Inflammatory macrophage (primary cell): ENCODE measurements at places on chromosomes 4 and X.

DNA sequence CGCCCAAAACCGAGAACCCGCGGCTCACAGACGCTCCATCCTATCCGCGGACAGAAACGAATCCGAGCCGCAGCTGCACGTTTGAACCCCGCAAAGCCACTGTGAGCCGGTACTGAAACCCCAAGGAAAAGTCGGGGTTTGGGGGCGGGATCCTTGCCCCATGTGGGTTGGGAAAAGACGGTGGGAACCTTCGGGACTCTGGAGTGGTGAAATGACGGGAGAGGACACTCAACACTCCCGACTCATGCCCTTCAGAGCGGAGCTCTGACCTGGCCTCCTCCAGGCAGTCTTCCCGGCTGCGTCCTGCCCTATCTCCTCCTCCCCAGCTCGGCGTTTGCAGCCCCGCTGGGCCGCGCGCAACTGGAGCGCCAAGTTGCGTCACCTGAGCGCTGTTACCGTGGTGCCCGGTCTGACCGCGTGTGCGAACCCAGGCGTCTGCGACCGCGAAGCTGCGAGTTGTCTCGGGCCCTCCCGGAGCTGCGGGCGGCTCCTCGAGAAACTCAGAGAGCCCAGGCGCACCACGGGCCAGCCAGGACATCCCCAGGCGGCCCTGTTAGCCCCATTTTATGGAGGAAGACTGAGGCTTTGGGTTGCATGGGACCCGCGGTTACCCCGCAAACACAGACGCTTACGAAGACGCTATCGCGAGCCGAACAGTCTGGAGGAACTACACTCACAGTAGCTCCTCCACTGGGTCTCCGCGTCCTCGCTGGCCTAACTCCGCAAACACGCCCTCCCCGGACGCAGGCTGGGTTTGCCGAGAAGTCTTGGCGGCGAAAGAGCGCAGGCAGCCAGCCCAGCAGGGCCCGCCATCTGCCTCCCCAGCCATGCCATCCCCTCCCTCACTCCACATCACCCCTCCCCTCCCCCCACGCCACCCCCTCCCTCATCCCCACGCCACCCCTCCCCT lies 20.3 kb upstream of the HMX1 start:
- no peak for DNase-seq

DNA sequence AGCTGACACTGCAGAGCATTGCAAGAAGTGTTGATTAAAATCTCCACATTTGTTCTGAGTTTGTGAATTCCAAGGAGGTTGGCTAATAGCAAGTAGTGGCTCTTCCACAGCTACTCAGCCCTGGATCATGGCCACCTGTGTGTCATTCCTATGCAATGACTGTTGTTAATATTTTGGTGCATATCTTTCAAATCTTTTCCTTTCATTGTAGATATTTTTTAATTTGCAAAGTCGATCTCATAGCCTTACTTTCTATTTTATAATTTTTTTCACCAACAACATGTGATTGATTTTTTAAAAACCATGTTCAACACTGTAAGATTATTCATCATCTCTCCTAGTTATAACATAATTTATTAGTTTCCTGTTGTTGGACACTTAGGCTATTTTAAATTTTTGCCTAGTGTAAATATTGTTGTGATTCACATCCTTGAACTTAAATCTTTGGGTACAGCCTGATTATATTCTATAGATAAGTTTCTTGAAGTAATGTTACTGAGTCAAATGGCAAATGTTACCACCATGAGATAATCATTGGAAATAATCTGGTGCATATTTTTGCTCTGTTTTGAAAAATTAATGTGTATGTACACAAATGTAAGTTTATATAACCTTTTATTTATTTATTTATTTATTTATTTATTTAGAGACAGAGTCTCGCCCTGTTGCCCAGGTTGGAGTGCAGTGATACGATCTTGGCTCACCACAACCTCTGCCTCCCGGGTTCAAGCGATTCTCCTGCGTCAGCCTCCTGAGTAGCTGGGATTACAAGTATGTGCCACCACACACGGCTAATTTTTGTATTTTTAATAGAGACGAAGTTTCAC lies 17.1 kb upstream of the ARHGAP10 start:
- no peak for DNase-seq

GRCh38 chr4:33724685-33725084 lies 2519.6 kb downstream of the ARAP2 start:
- no peak for DNase-seq

- no peak for DNase-seq
Measured at GRCh38 chrX:42017971-42018370, 94.6 kb upstream of the CASK start.

DNA sequence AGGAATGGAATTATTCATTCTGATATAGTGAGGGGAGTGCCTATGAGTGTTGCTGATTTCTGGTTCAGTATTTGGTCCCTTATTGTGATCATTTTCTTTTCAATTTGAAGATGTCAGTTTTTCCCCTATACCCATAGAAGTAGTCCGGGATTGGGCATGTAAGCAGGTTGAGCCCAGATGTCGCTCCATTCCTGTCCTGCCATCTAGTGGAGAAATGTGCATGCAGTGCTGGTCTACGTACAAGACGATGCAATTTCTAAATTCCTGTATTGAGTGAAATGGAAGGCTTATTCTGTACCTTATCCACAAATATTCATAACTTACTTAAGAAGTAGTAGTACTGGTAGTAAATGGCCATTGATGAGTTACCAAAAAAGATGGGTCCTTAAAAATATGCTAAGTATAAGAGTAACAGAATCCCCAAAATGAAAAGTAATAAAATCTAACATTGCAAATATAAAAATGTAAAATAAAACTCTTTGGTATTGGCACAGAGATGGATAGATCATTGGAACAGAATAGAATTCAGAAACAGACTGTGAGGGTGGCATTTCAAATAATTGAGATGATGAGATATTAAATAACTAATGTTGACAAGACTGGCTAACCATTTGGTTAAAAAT lies 60.9 kb downstream of the UGT8 start:
- DNase-seq = peak; percentile 37

DNA sequence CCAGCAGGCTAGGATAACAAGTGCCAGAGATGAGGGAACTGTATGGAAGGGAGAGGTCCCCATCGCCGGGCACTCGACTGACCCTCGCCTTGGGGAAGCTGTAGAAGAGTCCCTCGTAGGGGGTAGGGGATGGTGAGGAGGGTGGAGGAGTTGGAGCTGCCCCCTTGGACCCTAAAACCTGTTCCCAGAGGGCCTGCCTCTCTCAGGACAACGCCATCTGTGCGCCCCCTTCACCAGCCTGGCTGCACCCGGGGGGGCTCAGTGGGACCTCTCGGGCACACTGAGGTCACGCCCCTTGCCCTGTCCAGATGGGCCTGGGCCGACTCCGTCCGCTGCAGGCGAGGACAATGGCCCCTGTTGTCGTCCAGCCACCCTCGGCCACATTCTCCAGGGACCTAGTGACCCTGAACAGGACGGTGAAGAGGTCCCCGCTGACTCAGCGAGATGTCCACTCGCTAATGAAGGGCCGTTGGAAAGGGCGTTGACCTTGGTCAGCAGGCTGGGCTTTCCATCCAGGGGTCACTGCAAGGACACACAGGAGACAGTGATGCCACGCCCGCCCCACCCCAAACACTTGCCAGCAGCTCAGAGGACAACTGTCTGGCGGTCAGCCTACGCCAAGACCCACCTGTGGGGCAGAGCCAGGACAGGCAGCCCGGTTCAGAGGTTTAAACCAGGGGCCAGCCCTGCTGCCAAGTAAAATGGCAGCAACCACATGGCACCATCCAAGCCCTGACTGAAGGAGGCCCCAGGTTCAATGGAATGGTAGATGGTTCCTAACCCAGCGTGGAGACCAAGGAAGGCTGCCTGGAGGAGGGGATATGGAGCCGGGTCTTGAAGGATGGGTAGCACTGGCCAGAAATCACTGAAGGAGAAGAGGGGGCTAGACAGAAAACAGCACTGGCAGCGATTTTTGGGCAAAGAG lies 51.2 kb downstream of the HMX1 start:
- DNase-seq = no peak
